ENCODE measurements at places on chromosomes 3 and 15.

- DNase-seq = no peak
These were observed 48.5 kb downstream of the STARD9 start for GRCh38 chr15:42623951-42624350.

DNA sequence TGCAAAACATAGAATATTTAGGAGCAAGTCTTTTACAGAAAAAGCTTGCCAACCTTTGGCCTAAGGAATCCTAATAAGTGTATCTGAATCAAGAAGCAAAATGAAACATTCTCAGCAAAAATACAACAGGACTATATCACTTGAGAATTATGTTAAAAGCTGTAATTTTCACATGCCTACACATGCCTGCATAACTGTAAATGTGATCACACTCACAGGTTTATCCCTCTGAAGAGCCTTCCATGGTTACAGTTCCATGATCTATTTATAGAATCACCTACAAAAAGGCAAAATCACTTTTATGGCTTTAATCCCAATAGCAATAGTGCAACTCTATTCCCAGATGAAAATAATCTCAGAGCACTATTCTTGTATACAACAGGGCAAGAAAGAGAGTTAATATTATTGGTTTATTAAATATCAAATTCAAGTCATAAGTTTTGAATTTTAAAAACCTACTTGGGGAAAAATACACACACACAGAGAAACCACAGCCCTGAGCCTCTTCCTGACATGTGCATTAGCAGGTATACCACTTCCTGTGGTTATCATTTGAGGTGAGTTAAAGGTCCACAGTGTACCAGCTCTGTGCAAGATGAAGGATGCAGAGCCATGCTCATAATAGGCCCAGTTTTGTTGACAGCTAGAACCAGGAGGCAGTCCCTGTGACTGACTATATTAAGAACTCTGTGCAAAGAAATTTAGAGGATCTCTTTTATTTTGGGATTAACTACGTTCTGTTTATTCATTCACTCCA lies 252.5 kb upstream of the TGFBR2 start:
- no peak for DNase-seq

- DNase-seq = no peak
These were observed 137.3 kb upstream of the UBE2E1 start for GRCh38 chr3:23668430-23668904.

DNA sequence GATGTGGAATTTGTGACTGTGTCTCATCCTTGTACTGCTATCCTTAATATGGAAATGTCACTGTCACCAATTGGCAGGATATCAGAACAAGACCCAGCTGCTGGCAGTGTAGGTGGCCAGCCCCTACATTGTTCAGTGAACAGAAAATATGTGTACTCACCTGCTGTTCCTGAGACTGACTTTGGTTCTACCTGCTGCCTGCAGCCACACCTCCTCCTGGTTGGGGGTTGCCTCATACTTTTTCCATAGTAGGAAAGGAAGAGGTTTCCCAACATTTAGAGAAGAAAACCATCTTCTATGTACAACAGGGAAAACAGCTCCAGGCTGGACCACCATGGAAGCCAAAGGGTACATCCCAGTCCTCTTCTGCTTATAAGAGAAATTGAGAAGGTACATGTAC lies 35.9 kb downstream of the SLC12A1 start:
- DNase-seq = no peak

- DNase-seq = no peak
These were observed 282.5 kb upstream of the STT3B start for GRCh38 chr3:31250116-31250777.

Data from NCI-H1436 (cell line).